ENCODE measurements at places on chromosomes 11 and 22.
A peak's percentile ranks its signal among the peaks of the same experiment; 100 is the strongest.

DNA sequence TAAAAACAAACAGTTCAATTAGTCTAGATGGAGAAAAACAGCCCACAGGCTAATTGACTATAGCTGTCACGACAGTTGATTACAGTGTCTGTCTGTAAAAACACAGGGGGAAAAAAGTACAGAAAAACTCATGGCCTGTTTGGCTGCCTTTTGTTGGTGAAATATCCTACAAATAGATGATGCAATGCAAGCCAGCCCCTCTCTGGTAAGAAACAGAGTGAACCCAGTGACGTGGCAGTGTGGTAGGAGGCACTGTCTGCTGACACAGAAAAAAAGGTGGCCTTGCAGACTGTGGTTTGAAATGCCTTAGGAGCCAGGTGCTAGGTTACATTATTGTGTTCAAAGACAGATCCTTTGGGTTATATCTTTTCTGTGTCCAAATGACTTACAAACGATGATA lies 431.4 kb upstream of the CCDC90B start:
- no peak for DNase-seq

DNA sequence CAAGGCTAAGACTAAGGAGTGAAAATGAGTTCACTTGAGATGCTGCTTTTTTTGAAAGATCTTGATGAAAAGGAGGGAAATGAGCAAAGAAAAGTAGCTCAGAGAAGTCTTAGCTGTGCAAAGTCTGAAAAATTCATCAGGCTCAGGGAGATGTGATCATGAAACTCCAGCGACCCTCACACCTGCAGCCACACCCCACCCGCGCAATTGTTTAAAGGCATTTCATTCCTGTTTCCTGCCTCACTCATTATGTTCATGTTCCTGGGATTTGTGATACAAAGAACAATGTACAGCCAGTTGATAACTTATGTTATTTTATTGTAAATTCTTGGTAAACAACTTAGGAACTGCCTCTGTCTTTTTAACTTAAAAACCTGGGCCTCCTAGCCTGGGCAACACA lies 8.7 kb upstream of the GSTP1 start:
- no peak for DNase-seq

GRCh38 chr22:44449061-44449682 lies 48.9 kb downstream of the RTL6 start:
- DNase-seq, result peak; percentile 57

DNA sequence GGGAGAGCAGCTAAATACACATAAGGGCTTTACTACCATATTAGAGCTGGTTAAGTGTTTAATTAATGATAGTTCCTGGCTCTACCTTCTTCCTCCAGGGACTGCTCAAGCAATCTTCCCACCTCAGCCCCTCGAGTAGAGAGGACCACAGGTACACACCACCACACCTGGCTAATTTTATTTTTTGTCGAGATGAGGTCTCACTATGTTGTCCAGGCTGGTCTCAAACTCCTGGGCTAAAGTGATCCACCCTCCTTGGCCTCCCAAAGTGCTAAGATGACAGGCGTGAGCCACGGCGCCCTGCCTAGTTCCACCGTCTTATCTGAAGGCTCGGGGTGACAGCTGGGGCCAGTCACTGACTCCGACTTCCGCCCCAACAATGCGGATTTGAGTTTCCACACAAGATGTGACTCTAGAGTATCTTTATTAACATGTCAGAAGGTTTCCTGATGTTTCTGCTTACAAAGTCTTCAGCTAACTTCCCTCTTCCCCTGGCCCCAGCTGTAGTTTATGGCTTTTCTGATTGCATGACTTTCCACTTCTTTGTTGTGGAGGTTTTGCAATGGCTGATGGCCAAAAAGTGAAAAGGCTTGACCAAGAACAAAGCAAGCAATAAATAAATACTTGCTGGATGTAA lies 16.8 kb downstream of the TPST2 start:
- DNase-seq, result no peak

GRCh38 chr11:130344841-130345240 lies 30.1 kb upstream of the ZBTB44 start:
- DNase-seq, result no peak

DNA sequence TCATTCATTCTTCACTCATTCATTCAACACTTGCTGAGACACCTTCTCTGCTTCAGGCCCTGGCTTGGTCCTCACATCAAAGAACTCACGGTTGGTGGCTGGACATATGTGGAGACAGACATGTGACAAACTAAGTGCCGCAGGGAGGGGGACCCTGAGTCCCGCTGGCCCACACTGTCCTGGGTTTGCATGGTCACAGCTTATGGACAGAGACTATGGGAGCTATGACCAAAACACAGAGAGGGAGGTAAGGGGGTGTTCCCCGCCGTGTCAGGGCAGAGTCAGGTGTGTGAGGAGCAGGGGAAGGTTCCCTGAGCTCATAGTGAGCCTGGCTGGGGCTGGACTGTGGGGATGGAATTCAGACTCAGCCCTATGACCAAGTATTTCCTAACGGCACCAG lies 123.1 kb downstream of the MPPED1 start:
- DNase-seq, result no peak

DNA sequence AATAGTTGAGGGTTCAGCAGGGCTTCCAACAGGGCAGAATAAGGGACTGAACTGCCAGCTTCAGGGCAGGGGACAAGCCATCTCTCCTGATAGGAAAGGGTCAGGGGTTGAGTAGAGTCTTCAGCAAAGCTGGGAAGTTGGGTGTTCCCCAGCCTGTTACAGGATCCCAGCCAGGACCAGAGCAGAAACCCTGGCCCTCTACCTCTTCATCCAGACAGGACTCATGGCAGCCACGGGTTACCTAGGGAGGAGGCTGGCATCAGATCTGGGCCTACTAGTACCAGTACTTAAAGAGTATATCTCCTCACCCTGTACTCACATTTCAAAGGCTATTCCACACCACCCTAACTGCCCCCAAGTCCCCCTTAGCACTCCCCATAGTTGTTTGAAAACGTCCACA lies 2.4 kb upstream of the TAF10 start:
- no peak for DNase-seq

- DNase-seq, result no peak
Observed at GRCh38 chr11:103441021-103441420, 331.8 kb downstream of the DYNC2H1 start.

- no peak for DNase-seq
Observed at GRCh38 chr11:60121264-60121663, 32.8 kb downstream of the MS4A2 start.

- no peak for DNase-seq
Observed at GRCh38 chr11:17224727-17225126, 16.9 kb upstream of the PIK3C2A start.

GRCh38 chr22:31091106-31091975 lies 10.2 kb downstream of the SMTN start:
- DNase-seq, result no peak

DNA sequence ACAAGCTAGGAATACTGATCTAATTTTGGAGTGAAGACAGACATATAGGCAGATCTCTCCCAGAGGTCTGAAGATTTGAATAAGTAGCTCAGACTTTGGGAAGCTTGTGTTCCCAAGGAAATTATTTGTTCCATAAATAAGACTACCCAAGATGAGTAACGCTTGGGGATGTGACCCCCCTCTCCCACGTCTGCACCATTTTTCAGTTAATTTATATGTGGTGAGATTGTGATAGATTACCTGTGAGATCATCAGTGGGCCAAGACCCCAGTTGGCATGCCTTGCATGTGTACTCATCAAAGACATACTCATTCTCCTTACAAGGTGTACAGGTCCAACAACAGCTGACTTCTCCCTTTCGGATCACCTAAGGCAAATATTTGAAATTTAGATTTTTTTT lies 252.8 kb upstream of the CTSC start:
- no peak for DNase-seq

GRCh38 chr11:72398058-72398758 lies 36.1 kb downstream of the CLPB start:
- no peak for DNase-seq
